ENCODE measurements at places on chromosomes 5 and 9. TPM values are rescaled to one million over a fixed set of nuclear protein-coding genes. Genes with fewer than 3 reads are reported as not detected.

Gene SLC36A2
- total RNA-seq = not detected

Gene ZNF618
- 5.7 TPM for total RNA-seq

Gene AFAP1L1
- total RNA-seq = 2.6 TPM

Gene OBP2A
- not detected for total RNA-seq

- peak; percentile 59 for DNase-seq
Measured at GRCh38 chr5:172984244-172984953, 828 bp downstream of the ATP6V0E1 start.

DNA sequence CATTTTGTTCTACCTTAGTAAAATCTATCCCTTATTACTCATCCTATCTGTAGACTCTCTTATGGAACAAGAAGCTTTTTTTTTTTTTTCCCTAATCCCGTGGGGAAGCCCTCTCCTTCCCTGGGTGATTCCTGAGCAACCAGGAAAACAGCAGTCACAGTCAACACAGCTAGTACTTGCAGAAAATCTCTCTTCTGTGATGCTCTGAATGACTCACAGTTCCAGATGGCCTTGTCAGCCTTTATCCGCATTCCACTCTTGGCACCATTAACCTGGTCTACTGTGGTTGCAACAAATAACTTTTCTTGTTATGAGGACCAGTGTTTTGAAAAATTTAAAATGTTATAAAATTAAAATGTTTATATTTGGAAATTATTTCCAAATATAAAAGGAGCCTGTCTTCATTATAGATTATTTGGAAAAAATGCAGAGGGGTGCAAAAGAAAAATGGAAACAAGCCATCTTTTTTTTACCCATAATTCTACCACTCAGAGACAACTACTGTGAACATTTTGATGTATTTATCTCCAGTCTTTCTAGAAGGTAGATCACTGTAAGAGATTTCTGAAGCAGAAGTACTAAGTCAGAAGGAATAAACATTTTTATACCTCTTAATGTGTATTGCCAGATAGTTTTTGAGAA is 486.7 kb downstream of the RAB3C start:
- DNase-seq = no peak

GRCh38 chr5:157648275-157648990 is 3.8 kb downstream of the SOX30 start:
- DNase-seq = no peak

- no peak for DNase-seq
Measured at GRCh38 chr5:180271221-180271620, 20.7 kb downstream of the MAPK9 start.

GRCh38 chr9:19160085-19160484 is 32.8 kb upstream of the PLIN2 start:
- no peak for DNase-seq

DNA sequence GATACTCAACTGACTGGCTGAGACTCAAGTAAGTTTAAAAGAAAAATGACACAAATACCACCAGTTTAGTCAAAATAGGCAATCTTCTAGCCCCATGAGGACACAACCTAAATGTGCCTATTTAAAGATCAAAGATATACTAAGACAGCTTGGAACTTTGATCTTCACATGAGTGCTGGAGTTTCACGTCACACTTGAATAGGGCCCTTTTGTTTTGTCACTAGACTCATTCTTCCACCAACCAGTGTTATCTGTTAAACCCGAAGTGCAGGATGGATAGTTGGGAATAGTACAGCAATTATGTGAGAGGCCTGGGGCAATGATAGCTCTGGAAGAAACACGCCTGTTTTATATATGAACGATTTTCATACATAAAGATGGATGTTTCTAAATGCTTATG is 792.8 kb upstream of the NUDT12 start:
- DNase-seq = no peak

DNA sequence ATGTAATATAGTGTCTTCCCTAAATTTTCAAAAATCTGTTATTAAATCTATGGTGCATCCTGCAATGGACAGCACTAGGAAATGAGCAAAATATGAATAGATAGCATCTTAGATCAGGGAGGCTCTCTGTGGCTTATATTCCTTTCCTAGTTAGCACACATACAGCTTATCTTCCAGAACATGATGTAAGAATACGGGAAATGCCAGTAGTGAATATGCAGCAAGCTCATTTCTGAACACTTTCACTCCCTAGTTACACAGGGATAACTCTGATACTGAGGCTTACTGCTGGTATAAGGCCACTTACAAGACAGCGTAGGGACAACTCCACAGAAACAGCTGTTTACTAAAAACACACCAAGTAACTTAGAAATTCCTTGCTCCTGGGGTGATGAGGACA is 297.3 kb upstream of the SMARCA2 start:
- no peak for DNase-seq

DNA sequence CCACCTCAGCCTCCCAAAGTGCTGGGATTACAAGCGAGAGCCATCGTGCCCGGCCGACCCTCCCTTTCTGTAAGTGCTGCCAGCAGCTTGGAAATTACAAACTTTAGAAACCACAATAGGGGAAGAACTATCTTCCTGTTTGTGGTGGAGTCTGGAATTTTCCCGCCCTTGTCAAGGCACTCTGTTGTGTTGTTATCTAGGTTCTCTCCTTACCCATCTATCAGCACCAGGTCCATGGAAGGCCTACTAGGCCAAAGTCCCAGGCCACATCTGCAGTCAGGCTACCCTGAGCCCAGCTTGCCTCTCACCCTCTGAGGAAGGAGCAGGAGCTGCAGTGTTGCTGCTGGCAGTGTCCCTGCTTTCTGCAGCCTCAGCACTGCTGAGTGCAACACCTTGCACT is 214.9 kb downstream of the MCTP1 start:
- DNase-seq = no peak

DNA sequence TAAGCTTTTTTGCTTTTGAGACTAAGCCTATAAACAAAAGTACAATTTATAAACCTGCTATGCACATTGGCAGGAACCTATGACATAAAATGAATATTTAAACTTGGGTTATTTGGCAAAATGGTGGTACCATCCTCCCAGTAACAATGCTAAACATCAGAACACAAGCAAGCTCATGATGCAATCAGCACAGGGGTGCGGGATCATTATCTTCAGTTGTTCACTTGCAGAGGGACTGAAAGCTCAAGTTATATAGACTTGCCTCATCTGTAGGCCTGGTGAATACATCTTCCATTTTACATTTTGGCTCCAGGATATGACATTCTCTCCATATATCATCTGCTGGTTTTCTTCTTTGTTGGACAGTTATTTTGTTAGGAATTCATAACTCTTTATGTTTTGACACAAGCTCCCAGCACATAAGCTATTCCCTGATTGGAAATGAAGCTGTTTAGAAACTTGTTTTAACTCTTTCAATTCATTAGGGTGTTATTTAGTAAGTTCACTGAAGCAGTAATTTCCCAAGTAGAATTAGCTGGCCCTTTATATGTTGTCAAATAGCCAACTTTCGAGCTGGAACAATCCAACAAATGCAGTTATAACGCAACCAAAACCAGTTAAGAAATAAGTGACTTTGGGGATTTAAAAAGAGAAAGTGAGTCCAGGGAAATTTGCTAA is 124.7 kb upstream of the LIFR start:
- DNase-seq = no peak
